ENCODE measurements at places on chromosomes 1 and 21.

DNA sequence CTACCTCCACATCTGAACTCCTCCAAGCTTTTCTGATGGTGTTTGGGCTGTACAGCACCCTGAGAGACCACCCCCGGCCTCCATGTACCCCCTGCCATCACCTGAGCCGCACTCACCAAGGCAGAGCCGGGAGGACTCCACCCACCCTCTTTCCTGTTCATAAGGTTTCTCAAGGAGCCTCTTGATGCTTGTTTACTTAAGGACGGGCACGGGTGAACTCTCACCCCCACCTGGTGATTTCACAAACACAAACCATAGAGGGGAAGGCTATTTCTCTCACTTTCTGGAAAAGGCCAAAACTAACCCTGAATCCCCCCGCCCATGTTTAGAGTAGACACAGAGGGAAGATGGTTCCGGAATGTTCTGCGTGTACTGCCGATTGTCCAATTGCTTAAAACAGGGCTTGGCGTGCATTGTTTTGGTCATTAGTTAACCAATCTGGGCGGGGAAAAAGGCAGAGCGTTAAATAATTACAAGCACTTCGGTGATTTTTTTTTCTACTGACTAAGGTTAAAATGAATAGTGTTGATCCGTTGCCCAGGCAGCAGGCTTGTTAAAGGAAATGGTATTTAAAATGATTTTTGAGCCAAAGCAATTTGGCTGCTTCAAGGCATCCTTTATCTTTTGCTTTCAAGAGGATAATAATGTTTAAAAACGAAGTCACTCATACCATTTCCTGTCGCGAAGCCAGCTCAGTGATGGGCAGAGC, 279.8 kb upstream of the VAMP3 start:
- DNase-seq, result no peak

DNA sequence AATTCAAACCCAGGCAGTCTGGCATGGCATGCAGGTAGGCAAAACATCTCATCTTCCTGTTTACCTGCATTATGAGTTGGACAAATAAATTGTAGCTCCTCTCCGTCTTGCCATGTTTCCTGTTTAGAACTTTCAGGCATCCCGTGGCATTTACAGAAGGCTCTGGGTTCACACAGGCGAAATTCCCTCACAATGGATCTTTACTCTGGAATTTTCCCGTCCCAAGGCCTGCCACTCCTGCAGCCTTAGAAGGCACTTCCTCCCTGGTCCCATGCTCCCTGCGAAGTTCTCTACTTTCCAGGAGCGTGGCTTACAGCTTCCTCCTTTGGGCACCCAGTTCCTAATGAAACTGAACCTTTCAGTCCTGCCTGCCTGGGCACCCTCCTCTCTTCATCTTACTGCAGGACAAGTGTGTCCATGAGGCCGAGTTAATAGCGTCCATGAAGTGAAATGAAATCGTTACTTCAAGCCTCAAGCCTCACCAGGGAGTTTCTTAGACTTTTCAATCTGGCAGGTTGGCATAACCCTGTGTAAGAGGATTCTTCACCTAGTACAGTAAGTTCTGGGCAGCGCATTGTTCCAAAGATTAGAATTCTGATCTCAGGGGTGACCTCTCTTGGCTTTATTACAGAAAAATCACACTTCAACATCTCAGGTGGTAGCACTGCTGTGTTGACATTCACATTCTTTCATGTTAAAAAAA, 36.8 kb upstream of the AHCYL1 start:
- no peak for DNase-seq

DNA sequence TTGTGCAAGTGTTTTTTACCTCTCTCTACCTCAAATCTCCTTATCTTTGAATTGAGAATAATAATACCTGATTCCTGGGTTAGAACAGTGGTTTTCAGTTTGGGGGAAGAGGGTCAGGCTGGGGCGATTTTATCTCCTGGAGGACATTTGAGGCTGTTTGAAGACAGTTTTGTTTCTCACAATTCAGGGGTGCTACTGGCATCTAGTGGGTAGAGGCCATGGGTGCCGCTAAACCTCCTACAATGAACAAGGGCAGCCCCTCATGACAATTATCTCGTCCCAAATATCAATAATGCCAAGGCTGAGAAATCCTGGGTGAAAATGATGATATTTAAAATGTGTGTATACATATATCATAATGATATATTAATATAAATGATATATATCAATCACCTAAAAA, 139.1 kb upstream of the USH2A start:
- DNase-seq, result no peak

DNA sequence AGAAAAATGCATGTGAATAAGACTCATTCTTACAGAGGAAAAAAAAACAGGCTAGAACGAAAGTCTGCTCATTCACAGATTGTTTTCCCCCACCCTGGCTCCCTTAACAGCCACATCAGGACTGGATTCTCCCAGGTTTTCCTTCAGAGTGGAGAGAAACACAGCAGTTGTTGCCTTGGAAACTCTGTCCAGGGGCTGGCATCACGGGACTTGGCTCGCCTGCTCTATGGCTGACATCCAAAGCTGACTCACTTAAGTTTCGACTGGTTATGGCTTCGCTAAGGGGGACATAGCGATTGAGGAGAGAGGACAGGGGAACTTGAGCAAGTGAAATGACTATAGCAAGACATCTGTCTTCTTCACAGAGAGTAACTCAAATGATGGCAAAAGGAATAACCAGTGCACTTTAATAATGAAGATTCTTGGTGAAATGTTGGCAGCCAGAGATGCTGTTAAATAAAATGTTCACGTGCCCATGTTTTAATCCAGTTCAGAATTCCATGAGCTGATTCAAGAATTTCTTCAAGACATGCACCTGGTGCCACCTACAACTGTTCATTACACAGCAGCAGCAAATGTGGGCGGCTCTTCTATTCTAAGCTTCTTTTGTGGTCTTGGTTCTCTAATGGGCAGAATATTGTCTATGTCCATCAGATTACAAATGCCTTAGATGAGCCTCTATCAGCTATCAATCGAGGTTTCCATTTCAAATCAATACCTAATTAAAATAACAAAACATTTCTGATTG, 21.8 kb downstream of the MIS18A start:
- peak; percentile 65 for DNase-seq

DNA sequence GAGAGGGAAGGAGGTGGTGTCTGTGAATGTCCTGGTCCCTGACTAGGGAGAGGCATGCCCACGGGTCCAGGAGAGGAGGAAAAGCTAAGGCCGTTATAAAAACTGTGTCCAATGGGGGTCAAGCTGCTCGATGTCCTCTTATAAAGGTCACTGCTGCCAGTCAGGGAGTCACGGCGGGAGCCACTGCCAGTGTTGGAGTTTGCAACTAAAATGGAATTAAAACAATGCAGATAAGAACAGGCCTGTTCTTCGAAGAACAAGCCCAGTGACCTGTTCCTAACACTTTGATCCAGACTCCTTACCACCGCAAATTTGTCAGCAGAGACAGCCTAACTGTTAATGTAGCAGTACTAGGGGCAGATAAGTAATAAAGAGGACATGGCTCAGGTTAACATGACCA, 56.1 kb upstream of the SDC3 start:
- no peak for DNase-seq

DNA sequence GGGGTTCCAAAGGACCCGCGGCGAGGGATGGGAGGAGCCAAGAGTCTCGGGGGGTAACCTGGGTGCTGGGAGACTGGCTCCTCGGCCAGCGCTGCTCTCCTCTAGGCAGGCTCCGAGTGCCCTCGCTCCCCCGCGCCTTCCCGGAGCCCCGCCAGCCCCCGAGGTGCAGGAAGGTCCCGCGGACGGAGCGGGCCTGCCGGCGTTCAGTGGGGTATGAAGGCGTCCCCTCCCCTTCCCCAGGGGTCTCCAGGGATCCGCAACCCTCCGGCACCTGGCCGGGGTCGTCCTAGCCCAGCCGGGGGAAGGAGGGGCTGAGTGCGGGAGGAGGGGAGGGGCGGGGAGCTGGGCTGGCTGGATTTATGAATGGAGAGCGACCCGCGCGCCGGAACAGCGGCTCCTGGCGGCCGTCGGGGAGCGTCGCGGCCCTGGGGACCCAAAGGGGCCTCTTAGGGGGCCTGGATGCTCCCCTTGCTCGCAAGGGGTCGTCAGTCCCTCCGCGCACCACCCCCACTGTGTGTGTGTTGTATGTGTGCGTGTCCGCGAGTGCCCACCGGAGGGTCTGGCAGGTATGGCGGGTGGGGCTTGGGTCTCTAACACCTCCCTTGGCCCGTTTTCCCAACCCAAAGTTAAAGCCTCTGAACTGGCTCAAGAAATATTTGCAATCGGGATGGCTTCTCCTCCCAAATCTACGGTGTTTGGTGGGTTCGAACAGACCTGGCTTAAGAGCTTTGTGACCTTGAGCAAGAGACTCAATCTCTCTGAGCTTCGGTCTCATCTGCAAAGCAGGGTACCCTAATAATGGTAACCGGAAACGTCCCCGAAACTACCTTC, 642 bp downstream of the HCRTR1 start:
- peak; percentile 47 for DNase-seq

- DNase-seq, result no peak
These were observed 2.9 kb upstream of the LRP8 start for GRCh38 chr1:53330819-53331218.

- no peak for DNase-seq
These were observed 68.7 kb downstream of the PLPP3 start for GRCh38 chr1:56510642-56511021.

GRCh38 chr1:50139339-50140181, 30.8 kb downstream of the ELAVL4 start:
- no peak for DNase-seq

DNA sequence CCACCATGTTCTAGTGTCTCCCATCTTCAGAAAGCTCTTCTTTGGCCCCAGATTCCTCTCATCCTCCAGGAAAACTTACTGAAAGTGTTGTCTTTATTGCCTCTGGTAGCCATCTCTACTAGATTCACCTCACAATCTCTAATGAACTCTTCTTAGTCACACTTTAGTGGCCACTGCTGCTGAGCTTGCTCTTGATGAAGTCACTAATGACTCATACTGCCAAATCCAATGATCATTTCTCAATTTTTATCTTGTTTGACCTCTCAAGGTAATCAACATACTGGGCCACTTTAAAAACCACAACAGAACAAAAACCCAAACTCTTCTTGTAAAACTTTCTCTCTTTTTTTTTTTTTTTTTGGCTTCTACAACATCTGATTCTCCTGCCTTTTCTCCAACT, 196.4 kb downstream of the LHX8 start:
- no peak for DNase-seq

DNA sequence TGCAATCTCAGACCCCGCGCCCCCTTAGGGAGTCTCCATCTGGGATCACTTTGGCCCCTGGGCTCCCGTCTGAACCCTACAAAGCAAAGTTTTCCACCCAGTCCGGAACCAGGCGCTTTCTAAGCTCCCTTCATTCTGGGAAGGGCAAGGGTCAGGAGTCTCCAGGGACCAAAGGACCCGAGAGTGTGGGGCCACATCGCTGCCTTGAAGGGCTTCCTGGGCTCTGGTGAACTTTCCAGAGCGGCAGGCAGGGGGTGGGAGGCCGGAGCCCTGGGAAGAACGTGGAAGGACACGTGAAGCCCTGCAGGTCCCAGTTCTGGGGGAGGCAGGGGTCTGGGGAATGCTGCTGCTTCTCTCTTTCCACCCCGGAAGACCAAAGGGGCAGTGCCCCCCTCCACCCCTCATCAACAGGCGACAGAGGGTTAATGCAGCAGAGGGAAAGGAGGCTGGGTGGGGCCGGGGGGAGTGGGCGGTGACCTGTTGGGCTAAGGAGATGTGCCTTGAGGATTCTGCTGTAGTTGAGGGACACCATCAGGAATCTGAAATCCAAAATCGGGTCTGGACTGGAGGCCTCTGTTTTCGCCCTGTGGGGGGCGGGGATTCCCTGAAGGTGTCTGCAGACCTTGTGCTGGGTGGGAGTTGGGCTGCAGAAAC, 734 bp downstream of the CDK18 start:
- no peak for DNase-seq

DNA sequence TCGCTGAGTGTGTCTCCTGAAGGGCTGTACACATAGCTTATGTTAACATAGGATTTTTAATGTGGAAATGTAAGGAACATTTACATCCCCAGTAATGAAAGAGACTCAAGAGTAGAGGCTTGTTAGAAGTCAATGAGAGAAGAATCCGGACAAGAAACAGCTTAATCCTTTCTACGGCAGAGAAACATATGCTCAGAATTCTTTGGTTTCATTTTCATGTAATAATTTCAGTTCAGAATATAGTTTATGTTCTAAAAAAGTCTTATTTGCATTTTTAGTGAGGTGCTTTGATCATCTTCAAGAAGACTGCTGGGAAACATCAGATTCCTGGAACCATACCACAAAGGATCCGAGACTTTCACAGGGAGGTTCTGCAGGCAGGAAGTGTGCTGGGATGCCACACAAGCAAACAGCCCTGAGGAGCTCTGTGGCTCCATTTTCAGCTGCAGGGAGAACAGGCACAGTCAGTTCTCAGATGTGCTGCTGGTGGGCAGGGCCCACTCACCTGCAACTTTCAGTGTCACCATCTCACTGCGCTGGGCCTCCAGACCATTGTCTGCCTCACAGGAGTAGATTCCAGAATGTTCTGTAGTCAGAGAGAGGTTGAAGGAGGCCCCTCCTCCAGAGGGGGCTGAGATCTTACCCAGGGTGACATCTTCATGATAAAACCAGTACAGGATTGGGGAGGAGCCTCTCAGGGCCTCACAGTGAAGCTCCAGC, 28.4 kb downstream of the FCRL5 start:
- no peak for DNase-seq

DNA sequence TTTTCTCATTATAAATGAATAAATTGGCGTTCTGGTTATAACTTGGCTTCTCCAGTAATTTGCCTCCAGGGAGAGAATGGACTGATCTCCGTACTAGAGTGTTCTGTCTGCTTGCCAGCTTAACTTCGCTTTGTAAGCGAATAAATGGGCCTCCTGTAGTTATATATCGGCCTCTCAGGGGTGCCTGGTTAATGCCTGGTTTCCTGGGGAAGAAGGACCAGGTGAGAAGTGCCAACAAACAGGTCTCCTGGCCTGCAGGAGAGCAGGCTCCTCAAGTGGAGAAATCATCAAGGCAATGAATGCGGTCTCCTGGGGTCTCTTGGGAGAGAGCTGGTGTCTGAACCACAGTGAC, 107.4 kb upstream of the SERBP1 start:
- DNase-seq, result no peak

DNA sequence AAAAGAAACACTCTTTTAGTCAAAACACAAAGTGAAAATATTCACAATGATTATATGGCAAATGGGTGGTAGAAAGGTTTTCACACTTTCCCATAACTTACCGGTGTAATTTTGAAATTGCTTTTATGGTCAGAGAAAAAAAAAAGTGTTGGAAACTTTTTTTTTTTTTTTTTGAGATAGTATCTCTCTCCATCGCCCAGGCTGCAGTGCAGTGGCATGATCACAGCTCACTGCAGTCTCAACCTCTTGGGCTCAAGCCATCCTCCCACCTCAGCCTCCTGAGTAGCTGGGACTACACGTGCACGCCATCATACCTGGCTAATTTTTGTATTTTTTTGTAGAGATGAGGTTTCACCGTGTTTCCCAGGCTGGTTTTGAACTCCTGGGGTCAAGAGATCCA, 3.3 kb downstream of the IFNGR2 start:
- no peak for DNase-seq

GRCh38 chr1:84642774-84643173, 47.5 kb downstream of the SSX2IP start:
- no peak for DNase-seq

DNA sequence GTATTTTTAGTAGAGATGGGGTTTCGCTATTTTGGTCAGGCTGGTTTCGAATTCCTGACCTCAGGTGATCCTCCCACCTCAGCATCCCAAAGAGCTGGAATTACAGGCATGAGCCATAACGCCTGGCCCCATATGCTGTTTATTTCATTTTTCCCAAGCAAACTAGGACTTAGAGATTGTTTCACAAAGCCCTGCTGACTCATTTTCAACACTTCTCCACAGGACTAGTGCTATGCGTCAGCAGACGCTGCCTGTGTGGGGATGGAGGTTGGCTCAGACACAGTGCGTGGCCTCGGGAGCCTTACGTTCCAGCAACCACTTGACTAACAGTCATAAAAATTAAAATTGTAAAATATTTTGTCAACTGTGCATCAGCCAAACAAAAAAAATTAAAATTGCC, 22.7 kb downstream of the PKNOX1 start:
- no peak for DNase-seq

Measured in right renal cortex interstitium (tissue), 3 donors.